ENCODE measurements at places on chromosomes 12 and 14. TPM values are rescaled to one million over a fixed set of nuclear protein-coding genes. Genes with fewer than 3 reads are reported as not detected.

DNA sequence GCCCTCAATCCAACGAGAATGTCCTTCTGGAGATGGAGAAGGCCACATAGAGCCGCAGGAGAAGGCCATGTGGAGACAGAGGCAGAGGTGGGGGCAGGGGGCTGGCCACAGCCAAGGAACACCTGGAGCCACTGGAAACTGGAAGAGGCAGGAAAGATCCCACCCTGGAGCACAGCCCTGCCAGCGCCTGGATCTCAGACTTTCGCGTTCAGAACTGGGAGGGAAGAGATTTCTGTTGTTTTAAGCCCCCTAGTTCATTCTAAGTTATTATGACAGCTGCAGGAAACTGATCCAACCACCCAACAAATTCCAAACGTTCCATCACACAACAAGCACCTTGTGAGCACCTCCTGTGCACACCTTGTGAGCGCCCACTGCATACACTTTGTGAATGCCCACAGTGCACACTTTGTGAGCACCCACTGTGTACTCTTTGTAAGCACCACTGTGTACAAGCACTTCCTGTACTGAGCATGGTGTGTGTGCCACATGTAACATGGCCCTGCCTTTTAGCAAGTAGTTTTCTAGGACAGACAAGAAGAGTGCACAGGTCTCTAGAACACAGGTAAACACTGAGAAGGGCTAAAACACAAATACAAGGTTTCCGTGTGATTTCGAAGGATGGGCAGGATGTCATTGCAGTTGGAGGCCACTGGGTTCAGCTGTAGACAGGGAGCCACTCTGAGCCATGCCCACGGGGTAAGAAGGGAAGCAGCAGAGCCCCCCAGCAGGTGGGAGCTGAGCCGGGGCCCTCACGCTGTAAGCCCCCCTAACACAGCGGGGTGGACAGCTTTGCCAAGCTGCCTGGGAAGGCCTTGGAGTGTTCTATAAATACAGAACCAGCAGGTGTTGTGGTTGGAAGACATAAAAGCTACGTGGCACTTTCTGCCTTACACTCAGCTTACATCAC lies 15.4 kb downstream of the RIMBP2 start:
- no peak for DNase-seq

- no peak for DNase-seq
These were observed 98.6 kb downstream of the SLC5A8 start for GRCh38 chr12:101111441-101111840.

DNA sequence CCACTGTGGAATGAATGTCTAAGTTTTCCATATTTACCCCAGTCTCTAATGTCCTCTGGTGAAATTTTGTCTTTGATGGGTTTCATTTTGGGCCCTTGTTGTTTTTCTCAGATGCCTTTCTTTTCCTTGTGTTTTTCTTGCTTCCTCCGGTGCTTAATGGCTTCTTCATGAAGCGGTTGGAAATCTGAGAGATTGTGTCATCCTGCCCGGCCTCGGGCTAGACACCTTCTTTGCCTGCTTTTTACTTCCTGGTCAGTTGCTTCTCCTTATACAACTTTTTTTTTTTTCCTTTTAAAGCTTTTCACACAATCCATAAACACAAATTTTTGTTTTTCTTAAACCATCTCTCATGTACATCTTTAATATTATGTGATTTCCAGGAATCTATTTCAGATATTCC lies 7.1 kb downstream of the ETV6 start:
- DNase-seq, result no peak

GRCh38 chr12:115294453-115295133 lies 610.6 kb upstream of the TBX3 start:
- DNase-seq, result no peak

DNA sequence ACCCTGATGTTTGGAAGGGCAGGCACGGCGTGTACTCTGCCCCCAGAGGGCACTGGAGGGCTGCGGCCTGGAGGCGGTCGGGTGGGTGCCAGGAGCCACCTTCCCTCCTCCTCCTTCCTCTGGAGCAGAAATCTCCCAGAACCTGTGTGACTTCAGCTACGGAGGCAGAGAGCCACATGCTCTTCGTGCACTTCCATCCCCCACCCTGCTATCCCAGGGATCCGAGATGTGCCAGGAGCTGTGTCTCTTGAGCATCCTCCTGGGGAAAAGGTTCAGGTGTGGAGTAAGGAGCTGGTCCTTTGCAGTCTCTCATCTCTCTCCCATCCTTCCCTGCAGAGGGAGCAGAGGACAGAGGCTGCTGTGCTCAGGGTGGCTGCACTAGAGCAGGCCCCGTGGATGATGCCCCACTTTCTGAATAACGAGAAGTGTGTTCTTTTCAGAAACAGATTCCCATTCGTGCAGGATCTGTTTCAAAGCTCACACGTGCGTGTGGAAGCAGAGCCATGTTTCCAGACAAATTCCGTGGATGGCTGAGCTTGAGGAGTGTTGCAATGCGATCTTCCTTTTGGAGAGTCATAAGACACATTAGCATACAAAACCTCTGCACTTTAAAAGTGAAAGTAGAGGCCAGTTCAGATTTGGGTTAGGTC lies 162.9 kb downstream of the ADGRD1 start:
- DNase-seq, result no peak

- DNase-seq, result no peak
These were observed 42.9 kb downstream of the WNK1 start for GRCh38 chr12:795305-795704.

GRCh38 chr12:121580959-121581685 lies at the start of gene KDM2B:
Gene KDM2B (minus strand): TSS chr12:121581023. CDS start chr12:121580911, 112 bp downstream.
- no peak for DNase-seq

- peak; percentile 36 for DNase-seq
These were observed 126.8 kb upstream of the CPM start for GRCh38 chr12:69059465-69060457.

- DNase-seq, result no peak
These were observed 105.4 kb upstream of the NAP1L1 start for GRCh38 chr12:76189851-76190250.

DNA sequence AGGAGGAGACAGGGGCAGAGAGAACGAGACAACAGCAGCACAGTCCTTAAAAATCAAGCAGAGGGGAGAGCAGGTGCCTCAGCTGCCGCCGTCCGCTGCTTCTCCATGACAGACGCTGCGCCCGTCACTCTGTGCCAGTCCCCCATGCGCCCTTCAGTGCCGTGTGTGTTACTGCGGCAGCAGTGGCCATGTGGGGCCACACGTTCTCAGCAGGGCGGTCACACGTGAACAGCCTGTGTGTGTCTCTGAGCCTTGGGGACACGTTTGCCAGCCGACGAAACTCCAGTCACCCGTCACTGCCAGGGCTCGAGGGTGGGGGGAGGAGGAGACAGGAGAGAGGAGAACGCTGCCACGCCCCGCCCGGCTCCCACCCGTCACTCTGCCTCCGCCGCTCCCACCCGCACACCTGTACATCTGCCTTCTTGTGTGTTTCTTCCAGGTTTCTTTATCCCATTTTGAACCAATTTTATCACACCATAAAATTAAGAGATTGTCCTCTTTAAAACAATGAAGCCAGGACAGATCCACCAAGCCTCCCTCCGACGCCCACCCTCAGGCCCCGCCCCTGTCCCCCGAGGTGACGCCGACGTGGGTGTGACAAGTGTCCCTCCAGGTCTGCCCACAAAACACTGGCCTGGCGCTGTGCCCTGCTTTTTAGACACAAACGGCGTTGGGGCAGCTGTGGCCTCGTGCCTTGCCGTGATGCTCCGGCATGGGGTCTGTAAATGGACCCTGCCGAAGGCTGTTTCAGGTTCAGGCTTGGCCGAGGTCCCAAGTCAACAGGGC lies 58.2 kb downstream of the GALNT9 start:
- DNase-seq, result no peak

- no peak for DNase-seq
These were observed 145.6 kb upstream of the NCOR2 start for GRCh38 chr12:124713041-124713435.

GRCh38 chr14:101082436-101083384 lies 179.2 kb upstream of the RTL1 start:
- no peak for DNase-seq

GRCh38 chr12:47686645-47687240 lies 19.1 kb downstream of the RPAP3 start:
- no peak for DNase-seq

GRCh38 chr12:28961948-28962384 lies 187.1 kb upstream of the FAR2 start:
- DNase-seq, result no peak

- DNase-seq, result no peak
These were observed 51.9 kb downstream of the SUSD6 start for GRCh38 chr14:69663300-69663643.

- no peak for DNase-seq
These were observed 4.6 kb upstream of the SMUG1 start for GRCh38 chr12:54193434-54193833.

DNA sequence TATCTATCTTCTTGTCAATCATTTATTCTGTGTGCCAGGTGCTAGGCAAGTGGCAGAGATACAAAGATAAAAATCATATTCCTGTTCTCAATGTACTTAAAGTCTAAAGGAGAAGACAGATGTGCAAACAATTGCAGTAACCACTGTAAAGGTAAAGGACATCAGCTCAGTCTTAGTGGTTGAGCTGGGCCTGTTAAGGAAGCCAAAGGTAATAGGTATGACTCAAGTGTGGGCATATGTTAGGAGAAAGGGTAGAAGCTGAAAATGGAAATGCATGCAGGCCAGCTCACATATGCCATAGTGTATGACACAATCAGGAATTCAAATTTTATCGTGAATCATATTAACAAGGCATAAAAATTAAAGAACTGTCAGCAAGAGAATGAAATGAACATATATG lies 49.8 kb downstream of the FAR2 start:
- no peak for DNase-seq

- DNase-seq, result no peak
These were observed 602.6 kb downstream of the SNAPC1 start for GRCh38 chr14:62364800-62365280.

- DNase-seq, result no peak
These were observed 27.9 kb upstream of the EVL start for GRCh38 chr14:100037353-100037752.

DNA sequence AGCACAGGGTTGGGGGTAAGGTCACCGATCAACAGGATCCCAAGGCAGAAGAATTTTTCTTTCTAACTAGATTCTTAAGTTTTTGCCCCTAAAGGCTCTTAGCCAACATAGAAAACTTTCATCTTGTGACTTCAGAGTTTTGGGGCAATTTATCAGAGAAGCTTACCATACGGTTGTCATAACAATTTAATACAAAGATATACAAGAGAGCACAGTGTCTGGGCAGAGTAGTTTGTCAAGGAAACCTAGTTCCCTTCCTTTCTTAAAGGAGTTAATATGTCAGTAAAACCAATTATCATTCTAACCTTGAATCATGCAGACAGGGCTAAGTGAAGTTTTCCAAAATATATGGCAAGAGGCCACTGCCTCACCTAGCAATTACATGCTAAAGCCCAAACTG lies 18.4 kb downstream of the NR2C1 start:
- no peak for DNase-seq

DNA sequence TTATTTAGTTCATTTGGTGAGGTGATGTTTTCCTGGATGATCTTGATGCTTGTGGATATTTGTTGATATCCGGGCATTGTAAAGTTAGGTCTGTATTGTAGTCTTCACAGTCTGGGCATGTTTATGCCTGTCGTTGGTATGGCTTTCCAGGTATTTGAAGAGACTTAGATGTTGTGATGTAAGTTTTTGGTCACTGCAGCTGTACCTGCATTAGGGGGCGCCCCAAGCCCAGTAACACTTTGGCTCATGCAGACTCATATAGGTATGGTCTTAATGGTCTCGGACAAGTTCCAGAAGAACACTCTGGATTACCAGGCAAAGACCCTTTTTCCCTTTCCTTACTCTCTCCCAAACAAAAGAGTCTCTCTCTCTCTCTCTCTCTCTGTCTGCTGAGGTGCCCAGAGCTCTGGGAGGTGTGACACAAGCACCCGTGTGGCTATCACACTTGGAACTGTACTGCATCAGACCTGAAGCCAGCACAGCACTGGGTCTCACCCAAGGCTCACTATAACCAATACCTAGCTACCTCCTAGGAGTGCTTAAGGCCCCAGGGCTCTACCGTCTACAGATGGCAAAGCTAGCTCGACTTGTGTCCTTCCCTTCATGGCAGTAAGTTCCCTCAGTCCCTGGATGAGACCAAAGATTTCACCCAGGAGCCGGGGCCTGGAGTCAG lies 425.8 kb upstream of the ATXN7L3B start:
- DNase-seq, result no peak

- no peak for DNase-seq
These were observed 61.3 kb downstream of the KITLG start for GRCh38 chr12:88518863-88519403.

GRCh38 chr12:106138633-106139421 lies at the start of gene NUAK1:
Gene NUAK1 (minus strand): TSS chr12:106138954. CDS start chr12:106138653, 301 bp downstream.
- DNase-seq, result no peak

DNA sequence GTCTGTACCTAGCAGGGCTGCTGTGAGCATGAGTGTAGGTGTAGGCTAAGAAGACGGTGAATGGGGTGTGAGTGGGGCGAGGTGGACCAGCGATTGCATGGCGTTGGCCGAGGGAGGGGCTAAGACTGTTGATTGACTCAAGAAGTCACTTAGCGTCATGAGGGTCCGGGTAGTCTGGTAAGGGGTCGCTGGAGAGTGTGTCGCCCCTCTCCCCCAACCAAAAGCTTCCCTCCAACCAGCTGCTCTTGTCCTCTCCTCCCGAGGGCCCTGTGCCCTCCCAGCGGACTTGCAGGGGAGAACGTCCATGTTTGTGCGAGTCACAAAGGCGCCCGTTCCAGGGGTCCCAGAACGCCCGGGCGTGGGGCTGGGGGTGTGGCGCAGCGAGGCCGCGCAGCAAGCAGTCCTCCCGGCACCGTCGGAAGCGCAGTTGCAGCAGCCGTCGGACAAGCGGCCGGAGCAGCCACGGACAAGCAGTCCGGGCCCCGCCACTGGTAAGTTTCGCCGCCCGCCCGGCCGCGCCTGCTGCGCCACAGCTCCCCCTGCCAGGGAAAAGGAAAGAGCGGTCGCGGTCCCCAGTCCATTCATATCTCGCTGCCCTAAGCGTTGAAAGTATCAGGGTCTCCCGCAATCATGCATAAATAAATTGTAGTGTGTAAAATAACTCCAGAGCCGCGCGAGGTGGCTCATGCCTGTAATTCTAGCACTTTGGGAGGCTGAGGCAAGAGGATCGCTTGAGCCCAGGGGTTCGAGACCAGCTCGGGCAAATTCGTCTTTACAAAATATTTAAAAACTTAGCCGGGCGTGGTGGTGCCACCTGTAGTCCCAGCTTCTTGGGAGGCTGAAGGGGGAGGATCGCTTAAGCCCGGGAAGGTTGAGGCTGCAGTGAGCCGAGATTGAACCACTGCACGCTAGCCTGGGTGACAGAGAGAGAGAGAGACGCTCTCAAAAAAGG lies at the start of gene CCDC63:
CCDC63 (plus strand) TSS at position 373 of the 952 bp plus-strand sequence. CDS start 5,968 bp downstream, outside the sequence.
- DNase-seq, result no peak

TESPA1 gene
- total RNA-seq, result 0.51 TPM

DCAF4 gene
- 18.2 TPM for total RNA-seq

ADAMTS20 gene
- not detected for total RNA-seq

SCNN1A gene
- total RNA-seq, result 17.1 TPM

TPH2 gene
- not detected for total RNA-seq

ANG gene
- total RNA-seq, result 1.9 TPM

SYT1 gene
- 3.0 TPM for total RNA-seq

ANKRD33 gene
- 0.21 TPM for total RNA-seq

KCNH3 gene
- total RNA-seq, result 0.64 TPM

STAB2 gene
- not detected for total RNA-seq

Data from Panc1 (cell line).